ENCODE measurements at places on chromosomes 16 and 17. TPM values are rescaled to one million over a fixed set of nuclear protein-coding genes. Genes with fewer than 3 reads are reported as not detected.

DNA sequence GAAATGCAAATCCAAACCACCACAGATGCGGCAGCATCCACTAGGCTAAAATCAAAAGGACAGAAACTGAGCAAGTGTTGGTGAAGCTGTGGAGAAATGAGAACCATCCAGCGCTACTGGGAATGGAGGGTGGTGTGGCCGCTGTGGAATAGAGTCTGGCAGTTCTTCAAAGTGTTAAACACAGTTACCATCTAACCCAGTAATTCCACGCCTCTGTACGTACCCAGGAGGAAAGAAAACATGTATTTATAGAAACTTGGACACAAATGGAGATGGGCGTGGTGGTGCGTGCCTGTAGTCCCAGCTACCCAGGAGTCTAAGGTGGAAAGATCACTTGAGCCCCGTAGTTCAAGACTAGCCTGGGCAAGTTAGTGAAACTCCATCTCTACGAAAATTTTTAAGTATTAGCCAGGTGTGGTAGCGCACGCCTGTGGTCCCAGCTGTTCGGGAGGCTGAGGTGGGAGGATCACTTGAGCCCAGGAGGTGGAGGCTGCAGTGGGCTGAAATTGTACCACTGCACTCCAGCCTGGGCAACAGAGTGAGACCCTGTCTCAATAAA lies 11.6 kb downstream of the SLC25A10 start:
- DNase-seq, result no peak

- no peak for DNase-seq
These were observed 240.8 kb downstream of the STX8 start for GRCh38 chr17:9334536-9335446.

The NLRC3 gene
- not detected for total RNA-seq

- no peak for DNase-seq
These were observed 541 bp downstream of the RHBDF2 start for GRCh38 chr17:76500747-76501017.

DNA sequence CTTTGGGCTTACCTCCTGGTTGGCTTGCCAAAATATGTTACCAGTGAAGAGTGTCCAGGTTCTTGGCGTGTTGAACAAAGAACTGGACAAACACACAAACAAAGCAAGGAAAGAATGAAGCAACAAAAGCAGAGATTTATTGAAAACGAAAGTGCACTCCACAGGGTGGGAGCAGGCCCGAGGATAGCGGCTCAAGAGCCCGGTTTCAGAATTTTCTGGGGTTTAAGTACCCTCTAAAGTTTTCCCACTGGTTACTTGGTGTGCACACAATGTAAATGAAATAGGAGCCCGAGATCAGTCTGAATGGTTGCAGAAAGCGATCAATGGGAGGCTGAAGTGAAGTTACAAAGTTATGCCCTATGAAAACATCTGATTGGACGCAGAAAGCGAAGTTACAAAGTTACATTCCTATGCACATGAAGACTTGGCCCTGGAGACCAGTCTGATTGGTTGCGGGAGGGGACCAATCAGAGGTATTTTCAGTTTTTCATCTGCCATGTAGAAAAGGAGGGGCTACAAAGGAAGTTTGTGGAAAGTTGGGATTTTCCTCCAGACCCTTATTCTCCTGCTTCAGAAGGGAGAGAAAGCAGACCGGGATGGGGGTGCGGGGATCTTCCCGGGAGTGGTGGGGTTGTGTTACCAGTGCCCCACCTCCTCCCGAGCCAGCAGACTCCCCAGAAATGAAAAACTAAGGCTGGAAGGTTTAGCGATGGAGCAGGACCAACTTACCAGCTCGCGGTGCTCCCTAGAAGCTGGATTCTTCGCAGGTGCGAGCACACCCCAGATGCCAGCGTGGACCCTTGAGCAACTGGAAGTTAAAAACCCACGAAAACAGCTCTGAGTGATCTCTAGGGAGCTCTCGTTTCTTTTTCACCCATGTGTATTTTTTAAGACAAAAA lies at the start of gene SLFN12:
TSS of gene SLFN12 (minus strand) at position 325 of the 899 bp plus-strand sequence. CDS start 9,472 bp downstream, outside the sequence.
- DNase-seq, result no peak

The MMP2 gene
- total RNA-seq, result 452 TPM

- DNase-seq, result no peak
These were observed 94.4 kb upstream of the CPHXL start for GRCh38 chr16:75820672-75821071.

- DNase-seq, result peak; percentile 95
These were observed 217.3 kb downstream of the RBFOX3 start for GRCh38 chr17:79393358-79394052.

DNA sequence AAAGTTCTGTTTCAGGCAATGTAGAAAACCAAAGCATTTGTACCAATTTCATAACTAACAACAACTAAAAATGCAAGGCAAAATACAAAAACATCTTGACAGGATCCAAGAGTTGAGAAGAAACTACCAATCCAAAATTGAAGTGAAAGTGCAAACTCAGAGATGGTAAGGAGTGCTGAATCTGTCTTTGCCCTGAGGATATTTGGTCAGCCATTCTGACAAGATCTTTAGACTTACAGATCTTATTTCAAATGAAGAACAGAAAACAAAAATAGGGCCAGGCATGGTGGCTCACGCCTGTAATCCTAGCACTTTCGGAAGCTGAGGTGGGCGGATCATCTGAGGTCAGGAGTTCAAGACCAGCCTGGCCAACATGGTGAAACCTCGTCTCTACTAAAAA lies 412.8 kb downstream of the ZFHX3 start:
- DNase-seq, result no peak

DNA sequence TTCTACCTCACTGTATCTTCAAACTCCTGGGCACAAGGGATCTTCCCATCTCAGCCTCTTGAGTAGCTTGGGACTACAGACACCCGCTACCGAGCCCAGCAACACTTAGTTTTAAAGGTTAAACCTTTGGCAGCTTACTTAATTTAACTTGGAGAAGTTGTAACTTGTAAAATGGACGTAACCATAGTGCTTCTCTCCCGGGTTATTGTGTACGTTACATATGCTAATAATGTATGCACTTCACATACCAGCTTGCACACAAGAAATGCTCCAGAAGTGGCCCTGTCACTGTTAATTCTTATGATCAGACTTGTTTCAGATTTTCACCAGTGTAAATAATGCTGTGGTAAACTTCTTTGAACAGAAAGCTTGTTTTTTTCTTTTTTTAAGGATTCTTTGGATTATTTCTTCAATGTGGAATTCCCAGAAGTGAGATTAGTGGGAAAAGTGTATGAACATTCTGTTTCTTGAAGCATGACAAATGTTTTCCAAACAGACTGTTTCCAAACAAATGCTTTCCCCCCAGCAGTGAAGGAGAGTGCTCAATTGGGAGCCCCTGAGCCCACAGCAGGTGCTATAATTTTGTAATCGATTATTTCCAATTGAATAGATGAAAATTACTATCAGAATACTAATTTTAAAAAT lies 61.5 kb downstream of the EPN2 start:
- DNase-seq, result no peak

DNA sequence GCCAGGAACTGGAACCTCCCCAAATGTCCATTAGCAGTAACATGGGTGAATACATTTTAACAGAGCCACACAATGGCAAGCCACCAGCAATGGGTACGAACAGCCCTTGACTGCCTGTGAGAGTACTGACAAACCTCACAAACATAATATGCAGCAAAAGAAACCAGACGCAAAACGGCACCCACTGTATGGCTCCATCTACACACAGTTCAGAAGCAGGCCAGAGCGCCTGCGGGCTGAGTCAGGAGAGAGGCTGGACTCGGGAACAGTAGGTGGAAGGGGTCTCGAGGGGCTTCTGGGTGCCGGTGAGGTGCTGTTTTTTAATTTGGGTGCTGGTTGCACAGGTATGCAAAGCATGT lies 77.4 kb upstream of the TOB1 start:
- DNase-seq, result no peak

DNA sequence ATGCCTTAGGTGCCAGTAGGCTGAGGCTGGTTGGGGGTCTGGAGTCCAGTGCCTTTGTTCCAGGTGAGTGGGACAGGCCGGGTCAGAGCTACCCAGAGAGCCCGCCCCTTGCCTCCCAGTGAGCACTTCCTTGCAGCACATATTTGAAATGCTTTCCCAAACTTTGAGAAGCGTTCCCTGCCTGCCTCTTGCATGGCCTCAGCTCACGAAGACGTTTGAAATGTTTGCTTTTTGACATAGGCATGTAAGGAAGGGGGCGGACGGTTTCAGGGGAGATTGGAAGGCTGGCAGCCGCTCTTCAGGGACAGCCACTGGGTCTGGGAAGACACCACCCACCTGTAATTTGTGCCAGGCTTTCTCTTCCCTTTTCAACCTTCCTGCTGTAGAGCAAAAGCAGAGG lies 5.1 kb upstream of the FOXL1 start:
- no peak for DNase-seq

The GFER gene
- total RNA-seq, result 21.2 TPM

GRCh38 chr17:335691-336090 lies 16.9 kb downstream of the RPH3AL start:
- no peak for DNase-seq

DNA sequence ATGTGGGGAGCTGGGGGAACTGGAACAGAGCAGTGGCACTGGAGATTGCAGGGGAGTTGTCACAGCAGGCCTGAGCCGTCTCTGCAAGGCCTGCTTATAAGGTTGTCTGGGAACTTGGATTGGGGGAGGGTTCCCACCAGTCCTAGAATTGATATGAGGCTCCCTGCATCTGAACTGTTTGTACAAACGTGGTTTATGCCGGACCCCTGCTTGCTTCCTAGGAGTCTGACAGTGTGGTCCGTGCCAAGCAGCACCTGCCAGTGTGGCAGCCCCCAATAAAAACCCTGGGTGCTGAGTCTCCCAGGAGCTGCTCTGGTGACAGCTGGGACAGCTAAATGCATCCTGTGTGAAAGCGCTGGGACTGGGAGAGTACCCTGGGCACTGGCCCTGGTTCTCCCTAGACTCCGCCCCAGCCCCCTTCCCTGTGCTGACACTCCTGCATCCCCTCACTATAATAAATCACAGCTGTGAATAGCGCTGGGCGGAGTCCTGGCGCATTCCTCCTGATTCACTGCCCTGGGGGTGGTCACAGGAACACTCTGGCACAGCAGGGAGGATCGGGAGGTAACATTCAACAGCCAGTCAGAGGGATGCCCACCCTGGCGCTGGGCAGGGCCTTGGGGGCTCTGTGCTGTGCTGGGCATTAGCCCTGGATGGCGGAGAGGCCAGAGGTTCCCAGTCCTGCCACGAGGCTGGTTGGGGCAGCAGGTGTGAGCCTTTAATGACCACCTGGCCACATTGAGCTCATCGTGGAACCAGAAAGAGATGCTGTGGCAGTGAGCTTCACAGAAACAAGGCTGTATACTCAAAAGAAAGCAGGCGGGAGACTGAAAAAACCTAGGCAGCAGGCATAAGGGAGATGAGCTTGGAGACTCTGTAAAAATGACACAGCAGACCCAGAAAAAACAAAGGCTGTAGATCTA lies 45.6 kb downstream of the RMI2 start:
- no peak for DNase-seq

- DNase-seq, result no peak
These were observed 878 bp upstream of the RNF157 start for GRCh38 chr17:76241204-76241538.

DNA sequence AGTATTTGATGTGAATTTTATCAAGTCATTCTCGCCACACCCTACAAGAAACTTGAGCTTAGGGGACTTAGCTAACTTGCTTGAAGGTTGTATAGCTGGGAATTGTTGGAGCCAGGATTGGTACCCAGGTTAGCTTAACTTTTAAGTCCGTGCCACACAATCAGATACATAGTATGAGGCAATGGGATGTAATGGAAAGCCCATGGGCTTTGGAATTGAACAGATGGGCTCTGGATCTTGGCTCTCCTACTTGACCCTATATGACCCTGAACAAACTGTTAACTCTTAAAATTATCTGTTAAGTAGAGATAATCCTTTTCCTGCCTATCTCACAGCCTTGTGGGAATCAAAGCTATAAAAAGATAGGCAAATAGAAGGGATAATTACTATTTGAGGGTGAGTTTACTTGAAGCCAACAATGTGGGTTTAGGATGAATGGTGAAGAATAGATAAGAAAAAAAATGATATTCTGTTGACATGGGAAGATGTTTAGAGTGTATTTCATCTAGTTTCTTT lies 51.9 kb upstream of the CACNG3 start:
- no peak for DNase-seq

DNA sequence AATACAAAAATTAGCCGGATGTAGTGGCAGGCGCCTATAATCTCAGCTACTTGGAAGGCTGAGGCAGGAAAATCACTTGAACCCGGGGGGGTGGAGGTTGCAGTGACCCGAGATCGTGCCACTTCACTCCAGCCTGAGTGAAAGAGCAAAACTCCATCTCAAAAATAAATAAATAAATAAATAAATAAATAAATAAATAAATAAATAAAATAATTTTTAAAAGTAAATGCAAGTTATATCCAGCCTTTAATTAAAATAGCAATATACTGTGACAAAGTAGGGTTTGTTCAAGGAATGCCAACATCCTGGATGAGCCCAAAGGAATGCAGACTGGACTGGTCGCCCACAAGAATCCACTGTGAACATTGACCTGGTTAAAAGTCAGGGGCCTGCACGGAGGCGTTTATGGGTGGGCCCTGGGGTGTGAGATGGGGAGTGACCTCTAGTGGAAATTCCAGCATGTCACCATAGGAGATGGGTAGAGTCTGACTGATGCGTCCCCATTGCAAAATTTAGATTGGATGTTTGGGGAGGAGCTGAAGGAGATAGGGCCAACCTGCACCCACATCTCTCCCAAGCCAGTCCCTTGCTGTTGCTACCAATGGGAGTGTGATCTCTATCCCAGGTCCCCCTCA lies 9.7 kb upstream of the PIK3R5 start:
- no peak for DNase-seq

Data from osteocyte (in vitro differentiated cells).